ENCODE measurements at places on chromosomes 3 and 15.

DNA sequence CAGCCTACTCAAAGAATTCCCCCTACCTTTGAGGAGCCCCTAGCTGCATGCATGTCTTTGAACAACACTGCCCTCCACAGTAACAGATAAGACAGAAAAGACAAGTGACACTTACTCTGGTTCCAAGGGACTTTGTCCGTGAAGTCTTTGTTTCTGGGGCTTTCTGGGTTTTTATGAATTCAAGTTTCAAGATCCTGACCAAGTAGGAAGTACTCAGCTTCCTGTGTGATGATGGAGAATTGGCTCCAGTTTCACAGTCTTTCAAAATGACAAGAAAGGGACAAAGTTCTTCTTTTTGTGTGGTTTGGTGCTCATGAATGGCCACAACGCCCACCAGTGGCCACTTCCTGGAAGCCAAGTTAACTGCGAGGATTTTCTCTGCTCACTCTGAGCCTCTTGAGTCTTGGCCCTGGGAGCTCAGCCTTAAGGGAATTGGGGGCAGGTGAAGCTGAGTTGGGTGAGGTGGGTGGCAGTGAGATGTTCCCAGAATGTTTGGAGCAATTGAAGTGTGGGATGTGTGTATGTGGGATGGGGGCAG is at the start of gene CCR1:
CCR1 (minus strand) TSS at position 147 of the 538 bp plus-strand sequence. CDS start 4,000 bp downstream, outside the sequence.
- DNase-seq: no peak

GRCh38 chr15:30953731-30954378 is 37.6 kb downstream of the MTMR10 start:
- DNase-seq: no peak

GRCh38 chr3:45931496-45931895 is 11.8 kb upstream of the CXCR6 start:
- DNase-seq: no peak

- no peak for DNase-seq
Measured at GRCh38 chr3:20326541-20326940, 140.5 kb upstream of the SGO1 start.

DNA sequence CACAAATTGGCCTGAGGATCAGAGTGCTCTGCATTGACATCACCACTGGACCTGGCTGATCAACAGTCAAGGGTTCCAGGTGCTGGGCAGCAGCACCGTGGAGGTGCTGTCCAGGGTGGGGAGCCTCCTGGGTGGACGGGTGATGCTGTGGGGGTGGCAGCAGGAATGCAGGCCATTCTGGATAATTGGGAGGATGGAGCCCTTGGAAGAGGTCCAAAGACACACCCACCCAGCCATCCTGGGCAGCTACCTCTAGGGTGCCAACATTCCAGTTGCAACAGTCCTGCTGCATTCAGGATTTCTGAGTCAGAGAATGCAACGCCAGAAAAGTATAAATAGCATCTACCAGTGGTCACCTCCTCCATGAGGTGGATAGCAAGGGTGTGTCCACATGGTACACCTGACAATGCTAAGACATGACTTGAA is 26.8 kb downstream of the STARD5 start:
- no peak for DNase-seq

DNA sequence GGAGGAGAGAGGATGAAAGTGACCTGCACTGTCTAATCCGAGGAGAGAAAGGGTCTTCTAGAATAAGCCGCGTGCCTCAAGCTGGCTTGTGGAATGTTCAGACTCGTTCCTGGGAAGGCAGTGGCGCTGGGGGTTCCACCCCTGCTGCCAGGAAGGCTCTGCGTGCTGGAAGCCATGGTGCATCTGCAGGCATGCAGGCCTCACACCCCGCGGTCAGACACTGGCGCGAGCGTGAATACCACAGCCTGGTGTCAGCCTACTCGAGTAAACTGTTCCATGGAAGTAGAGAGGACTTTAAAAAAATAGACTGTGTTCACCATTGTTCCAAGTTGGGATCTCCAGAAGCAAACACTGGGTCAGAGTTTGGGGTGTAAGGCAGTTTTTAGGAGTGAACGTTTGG is 25.9 kb upstream of the GABRG3 start:
- DNase-seq: no peak

- no peak for DNase-seq
Measured at GRCh38 chr15:40558952-40559742, 5.7 kb downstream of the CCDC32 start.

DNA sequence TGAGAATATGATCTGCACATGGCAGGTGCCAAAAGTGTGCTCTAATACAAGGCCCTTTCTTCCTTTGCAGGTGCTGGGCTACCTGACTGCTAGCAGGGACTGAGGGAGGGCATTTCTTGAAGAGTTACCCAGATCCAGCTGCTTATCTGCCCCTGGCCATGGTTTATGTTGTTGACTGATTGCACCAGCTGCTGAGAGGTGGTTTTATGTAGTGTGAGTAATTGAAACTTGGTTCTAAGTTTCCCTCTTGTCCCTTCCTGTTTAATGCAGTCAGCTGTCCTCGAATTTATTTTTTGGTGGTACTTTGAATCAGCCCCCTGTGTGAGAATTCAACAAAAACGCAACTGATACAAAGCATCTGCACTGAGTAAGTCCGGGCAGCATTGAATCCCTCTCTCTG is 288.3 kb upstream of the C2CD4B start:
- DNase-seq: no peak

- DNase-seq: no peak
Measured at GRCh38 chr3:20256144-20256543, 70.1 kb upstream of the SGO1 start.

DNA sequence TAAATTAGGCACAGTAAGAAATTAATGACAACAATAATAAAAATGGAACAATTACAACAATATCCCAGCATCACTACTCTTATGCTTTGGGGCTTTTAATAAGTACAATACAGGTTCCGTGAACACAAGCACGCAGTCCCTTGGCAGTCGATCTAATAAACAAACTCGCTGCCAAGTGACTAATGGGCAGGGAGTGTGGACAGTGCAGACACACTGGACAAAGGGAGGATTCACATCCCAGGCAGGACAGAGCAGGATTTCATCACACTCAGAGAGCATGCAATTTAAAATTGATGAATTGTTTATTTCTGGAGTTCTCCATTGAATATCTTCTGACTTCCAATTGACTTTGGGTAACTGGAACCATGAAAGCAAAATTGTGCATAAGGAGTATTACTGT is 524.1 kb upstream of the CFAP20DC start:
- DNase-seq: no peak

GRCh38 chr3:47791193-47791855 is 9.6 kb upstream of the SMARCC1 start:
- DNase-seq: no peak

GRCh38 chr3:154227531-154227930 is 96.8 kb downstream of the DHX36 start:
- no peak for DNase-seq

DNA sequence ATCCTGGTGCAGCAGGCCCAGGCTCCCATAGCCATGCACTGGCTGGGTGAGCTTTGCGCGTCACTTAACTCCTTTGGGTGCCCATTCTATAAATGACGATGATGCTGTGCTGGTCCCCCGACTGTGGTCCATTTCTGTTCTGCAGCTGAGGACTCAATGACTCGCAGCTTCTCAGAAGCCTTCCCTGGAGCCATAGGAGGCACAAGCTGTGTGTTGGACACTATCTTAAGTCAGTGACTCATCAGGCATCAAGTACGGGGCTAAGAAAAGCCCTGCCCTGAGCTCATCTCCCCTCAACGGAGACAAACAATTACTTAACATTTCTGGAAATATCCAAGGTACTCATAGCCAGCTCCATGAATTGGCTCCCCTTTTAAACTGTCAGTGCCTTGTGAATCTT is 13.8 kb upstream of the MUSTN1 start:
- no peak for DNase-seq

DNA sequence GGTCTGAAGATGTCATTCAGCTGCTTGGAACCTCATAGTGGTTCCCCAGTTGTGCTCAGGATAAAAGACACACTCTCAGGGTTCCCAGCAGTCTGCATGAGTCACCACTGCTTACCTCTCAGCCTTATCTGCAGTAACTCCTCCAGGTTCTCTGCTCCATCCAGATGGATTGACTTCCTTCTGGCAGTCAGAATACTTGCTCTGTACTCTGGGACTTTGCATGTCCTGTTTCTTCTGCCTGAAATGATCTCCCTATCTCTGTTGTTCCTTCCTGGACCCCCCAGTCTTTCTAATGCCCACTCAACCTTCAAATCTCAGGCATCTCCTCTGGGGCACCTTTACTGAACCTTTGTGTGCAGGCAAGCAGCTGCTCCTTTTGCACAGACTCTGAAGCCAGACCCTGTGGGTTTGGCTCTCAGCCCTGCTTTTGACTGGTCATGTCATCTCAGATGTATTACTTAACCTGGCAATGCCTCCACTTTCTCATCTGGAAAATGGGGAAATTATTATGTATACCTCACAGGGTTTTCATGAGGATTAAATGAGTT is 38.4 kb downstream of the ITPR1 start:
- DNase-seq: no peak

DNA sequence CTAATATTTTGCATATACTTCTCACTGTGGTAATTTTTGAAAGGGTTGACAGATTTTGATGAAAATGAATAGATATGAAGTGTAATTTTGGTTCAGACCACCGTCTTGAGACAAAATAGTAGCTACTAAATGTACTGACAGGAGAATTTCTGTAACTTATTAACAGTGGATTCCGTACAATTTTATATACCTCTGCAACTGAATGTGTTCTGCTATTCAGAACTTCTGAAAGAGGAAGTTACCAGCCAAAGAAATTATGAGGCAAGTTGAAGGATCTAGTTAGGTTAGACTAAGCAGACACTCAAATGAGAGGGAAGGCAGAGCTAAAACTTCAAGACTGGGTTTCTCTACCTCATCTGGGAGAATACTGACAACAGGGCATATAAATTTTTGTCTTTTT is 29.4 kb downstream of the GAP43 start:
- DNase-seq: no peak

- no peak for DNase-seq
Measured at GRCh38 chr3:73409138-73409763, 215.5 kb downstream of the PDZRN3 start.
